ENCODE measurements at places on chromosomes 3 and 15.

DNA sequence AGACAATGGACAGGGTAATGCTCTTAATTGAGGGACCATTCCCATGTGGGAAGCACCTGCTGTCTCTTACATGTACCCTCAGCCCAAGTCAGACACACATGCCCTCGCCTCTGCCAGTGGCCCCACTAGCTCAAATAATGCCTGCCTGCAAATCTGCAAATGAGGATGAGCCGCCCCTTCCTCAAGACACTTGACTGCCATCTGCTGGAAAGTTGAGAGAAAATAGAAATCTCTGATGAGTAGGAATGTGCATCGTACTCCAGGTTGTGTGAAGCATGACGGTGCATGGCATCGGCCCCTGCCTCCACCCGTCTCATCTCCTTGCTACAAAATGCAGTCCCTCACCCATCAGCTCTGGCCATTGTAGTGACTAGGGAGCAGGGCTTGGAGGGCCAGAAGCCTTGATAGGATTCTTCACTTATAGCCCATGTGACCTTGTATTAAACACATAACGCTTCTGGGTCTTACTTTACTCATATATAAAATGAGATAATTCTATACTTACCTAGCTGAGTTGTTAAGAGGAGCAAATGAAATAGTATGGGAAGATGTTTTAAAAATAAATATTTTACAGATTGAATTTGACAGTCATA is 6.3 kb upstream of the SCN5A start:
- DNase-seq, result peak; percentile 29

DNA sequence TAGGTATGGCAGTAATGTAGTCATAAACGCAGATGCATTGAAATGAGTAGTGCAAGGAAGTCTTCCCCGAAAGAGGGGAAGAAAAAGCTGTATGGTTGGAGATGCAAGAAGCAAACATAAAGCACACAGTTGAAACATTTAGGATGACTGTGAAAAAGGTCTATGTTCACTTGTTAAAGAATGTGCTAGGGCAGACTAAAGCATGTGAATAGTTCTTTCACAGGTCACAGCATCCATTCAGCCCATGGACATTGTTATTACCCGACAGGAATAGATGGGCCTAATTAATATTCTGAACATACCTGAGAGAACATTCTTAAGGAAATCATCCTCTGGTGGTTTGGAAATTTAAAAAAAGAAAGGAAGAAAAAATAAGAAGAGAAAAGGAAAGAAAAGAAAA is 595.2 kb downstream of the ZIC1 start:
- peak; percentile 11 for DNase-seq

DNA sequence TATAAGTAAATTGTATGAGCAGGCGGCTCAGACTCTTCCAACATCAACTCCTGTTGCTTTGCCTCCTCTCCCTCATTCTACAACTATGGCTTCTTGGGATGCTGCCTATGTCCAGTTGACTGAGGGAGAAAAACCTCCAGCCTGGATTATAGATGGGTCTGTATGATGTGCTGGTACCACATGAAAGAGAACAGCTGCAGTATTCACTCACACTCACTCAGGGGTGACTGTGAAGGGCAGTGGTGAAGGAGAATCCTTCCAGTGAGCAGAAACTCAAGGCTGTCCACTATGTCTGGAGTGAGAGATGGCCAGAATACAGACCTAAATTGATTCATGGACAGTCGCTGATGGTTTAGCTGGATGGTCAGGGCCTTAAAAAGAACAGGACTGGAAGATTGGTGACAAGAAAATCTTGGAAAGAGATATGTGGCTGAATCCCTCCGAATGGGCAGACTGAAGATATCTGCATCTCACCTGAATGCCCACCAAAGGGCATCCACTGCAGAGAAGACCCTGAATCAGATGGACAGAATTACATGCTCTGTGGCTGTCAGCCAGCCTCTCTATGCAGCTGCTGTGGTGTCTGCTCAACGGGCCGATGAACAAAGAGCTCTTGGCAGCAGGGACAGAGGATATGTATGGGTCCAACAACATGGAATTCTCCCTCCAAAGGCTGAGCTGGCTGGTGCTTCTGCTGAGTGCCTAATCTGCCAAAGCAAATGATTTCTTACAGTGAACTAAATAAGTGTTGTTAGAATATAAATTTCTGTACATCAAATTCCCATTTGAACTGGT is 1.9 kb upstream of the BCL2L10 start:
- peak; percentile 87 for DNase-seq

GRCh38 chr3:122880624-122881023 is 85.8 kb downstream of the SLC49A4 start:
- no peak for DNase-seq

DNA sequence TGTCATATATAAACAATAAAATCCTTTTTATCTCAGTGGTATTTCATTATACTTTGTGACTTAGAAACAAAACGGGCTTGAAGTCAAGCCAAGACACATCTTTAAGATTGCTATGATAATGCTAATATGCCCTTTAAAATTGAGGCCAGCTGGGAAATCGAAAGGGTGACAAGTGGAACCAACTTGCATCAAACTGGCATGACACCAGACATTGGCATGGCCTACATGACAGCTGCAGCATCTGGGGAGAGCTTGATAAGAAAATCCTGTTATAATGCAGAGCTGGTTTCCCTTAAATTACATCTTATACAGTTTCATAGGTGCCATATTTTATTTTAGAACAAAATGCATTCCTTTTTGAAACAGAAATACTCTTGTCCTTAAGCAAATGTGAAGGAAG is 325.2 kb downstream of the ZBBX start:
- DNase-seq, result no peak

DNA sequence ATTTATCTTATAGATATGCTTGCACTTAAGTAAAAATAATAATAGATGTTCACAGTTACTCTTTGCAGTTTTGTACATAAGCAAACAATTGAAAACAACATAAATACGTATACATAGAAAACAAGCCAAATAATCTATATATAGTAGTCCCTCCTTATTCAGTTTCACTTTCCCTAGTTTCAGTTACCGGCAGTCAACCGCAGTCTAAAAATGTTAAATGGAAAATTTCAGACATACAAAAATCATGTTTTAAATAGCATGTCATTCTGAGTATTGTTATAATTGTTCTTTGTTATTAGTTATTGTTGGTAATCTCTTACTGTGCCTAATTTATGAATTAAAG is 262.0 kb downstream of the CGGBP1 start:
- no peak for DNase-seq

DNA sequence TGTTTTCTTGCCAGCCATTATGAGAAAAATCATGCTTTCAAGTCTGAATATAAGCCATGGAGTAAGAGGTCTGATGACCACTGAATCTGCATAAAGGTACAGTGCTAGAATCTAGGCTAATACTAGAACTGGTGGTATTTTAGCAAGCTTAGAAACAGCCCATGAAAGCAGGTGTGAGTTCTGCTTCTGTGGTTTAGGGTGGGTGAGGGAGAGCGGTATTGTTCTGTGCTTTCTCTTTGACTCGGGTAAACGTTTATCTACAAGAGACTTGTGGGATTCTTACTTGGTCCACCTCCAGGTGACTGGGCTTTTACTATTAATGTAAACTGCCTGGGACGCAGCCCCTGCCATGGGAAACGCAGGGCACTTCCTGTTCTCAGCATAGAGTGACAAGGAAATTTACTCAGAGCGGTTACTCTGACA is 55.2 kb downstream of the PGPEP1L start:
- no peak for DNase-seq

DNA sequence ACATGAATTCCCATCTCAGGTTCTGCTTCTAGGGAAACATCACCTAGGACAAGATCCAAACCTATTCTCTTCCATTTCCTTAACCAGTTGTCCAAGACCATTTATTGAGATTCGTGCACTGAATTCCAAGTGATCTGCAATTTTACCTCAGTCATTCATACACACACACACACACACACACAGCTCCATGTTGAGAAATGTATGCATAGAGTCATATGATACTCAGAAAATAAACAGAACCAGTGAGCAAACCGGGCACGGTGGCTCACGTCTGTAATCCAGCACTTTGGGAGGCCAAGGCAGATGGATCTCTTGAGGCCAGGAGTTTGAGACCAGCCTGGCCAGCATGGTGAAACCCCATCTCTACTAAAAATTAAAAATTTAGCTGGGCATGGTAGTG is 6.1 kb upstream of the KPNA1 start:
- no peak for DNase-seq

GRCh38 chr3:10553591-10554235 is 48.3 kb upstream of the ATP2B2 start:
- peak; percentile 38 for DNase-seq

DNA sequence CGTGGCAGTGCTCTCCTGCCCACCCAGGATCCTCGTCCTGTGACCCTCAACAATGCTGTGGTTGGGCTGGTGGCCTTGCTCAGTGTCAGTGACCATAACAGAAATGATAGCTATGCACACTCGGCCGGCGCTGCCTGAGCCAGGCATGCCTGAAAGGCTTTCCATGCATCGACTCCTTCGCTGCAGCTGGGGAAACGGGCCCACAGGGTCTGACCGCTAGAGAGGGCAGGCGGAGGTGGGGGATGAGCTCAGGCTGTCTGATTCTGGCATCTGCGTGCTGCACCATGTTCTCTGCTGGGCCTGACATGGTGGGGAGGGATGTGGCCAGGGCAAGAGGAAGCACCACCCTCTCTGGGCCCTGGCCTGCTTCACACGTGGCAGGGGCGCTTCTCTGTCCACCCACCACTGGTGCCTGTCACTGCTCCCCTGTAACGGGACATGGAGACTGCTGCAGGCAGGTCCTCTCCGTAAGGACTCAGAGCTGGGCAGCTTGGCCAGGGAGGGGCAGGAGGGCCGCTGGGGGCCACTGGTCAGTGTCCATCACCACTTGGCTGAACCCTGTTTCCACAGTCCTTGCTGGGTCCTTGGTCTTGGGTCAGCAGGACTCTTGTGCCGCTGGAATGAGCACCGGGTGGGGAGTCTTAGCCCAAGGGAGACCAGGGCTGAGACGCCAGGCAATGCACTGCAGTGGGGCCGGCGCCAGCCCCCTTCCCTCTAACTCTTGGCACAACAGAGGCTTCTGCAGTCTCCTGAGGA is 64.1 kb upstream of the RPL32 start:
- DNase-seq, result no peak

- DNase-seq, result no peak
These were observed 155.2 kb downstream of the XXYLT1 start for GRCh38 chr3:195115600-195116406.

GRCh38 chr15:61668444-61668843 is 391.8 kb downstream of the VPS13C start:
- no peak for DNase-seq

GRCh38 chr3:3646934-3647333 is 152.3 kb upstream of the LRRN1 start:
- no peak for DNase-seq

DNA sequence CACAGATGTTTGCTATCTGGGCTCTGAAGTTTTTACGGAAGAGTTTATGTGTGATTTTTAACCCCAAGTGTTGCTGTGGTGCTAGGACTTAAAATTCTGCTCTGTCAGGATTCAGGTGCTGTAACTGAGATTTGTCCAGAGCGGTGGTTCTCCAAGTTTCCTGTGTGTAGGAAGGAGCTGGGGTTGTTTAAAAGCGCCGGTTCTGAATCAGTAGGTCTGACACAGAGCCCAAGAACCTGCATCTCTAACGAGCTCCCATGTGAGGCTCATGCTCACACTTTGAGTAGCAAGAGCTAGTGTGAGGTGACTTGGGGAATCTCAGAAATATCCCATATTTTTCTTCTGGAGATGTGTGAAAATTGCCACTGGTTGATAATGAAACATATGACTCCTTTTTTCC is 325.5 kb downstream of the SATB1 start:
- no peak for DNase-seq

- no peak for DNase-seq
These were observed 16.4 kb downstream of the FSD2 start for GRCh38 chr15:82789491-82789890.

- no peak for DNase-seq
These were observed 127.1 kb upstream of the GRM7 start for GRCh38 chr3:6733699-6734394.

DNA sequence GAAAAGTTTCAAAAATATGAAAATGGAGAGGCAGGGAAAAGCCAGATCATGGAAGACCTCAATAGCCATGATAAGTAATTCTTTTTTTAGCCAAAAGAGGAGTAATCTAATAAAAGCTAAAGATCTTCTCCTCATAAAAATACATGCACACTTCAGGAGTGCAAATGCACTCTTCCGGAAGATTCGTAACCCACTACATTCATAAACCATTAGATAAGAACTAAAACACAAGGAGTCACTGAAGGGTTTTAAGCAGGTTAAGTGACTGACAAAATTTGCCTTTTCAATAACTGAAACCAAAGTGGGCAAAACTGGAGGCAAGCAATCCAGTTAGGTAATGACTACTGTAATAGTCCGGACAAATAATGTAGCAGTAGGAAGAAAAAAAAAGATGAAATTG is 46.0 kb downstream of the UBE3A start:
- DNase-seq, result no peak

GRCh38 chr15:69787791-69788190 is 309.9 kb downstream of the TLE3 start:
- DNase-seq, result no peak

DNA sequence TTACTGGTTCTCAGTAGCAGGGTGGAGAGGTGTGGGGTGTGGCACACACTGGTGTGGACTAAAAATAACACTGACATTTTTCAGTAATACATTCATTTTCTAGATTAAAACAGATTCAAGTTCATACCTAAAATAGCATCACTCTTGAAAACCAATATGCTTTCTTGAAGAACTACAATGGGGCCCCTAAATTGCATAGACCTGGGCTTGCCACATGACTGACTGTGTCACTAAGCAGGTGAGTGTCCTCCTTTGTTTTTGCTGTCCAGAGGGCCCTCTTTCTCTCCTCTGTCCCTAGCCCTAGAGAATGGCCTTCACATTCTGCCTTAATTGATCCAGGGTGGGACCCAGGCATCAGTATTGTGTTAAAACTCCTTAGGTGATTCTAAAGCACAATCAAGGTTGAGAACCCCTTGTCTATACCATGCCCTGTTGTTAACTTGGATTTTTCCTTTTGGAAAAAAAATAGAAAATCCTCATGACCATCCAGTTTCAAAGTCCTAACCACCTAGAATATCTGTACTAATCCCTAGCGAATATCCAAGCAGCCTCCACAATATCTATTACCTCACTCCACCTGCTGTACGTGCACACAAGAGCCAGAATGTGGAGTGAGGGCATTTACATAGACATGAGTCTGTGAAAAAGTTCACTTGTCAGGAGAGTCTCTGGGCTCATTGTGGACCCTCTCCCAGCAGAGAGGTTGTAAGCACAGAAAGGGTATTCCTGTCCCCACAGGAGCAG is 18.7 kb upstream of the TMEM41A start:
- no peak for DNase-seq

- DNase-seq, result peak; percentile 33
These were observed 67.9 kb downstream of the ULK4 start for GRCh38 chr3:41893977-41894376.

GRCh38 chr3:138933068-138933668 is 13.8 kb downstream of the FOXL2 start:
- no peak for DNase-seq

- no peak for DNase-seq
These were observed 366 bp downstream of the TM6SF1 start for GRCh38 chr15:83107841-83108181.

DNA sequence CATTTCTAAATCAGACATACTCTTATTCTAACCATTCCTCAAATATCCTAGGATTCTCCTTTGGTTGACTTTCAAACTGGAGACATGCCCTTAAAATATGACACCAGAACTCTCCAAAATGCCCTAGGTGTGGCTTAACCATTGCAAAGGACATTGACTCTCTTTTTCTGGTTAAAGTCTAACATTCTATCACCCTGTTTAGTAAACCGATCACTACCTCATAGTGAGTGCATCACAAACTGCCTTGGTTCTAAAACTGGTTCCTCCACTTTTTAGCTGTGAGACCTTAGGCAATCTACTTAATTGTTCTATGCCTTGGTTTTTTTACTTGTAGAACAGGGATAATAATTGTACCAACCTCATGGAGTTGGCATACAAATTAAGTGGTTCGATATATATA is 224.3 kb downstream of the CDIN1 start:
- no peak for DNase-seq

Measured in globus pallidus (tissue), 1 donor.